ENCODE measurements at places on chromosomes 3 and 15. TPM values are rescaled to one million over a fixed set of nuclear protein-coding genes. Genes with fewer than 3 reads are reported as not detected.

GOLGA6L24 gene
- total RNA-seq, result not detected

PRR20G gene
- not detected for total RNA-seq

GRCh38 chr3:10992943-10993728 is 588 bp downstream of the SLC6A1 start:
- DNase-seq, result no peak

- DNase-seq, result no peak
These were observed 59.7 kb downstream of the LRIG1 start for GRCh38 chr3:66441129-66441528.

DNA sequence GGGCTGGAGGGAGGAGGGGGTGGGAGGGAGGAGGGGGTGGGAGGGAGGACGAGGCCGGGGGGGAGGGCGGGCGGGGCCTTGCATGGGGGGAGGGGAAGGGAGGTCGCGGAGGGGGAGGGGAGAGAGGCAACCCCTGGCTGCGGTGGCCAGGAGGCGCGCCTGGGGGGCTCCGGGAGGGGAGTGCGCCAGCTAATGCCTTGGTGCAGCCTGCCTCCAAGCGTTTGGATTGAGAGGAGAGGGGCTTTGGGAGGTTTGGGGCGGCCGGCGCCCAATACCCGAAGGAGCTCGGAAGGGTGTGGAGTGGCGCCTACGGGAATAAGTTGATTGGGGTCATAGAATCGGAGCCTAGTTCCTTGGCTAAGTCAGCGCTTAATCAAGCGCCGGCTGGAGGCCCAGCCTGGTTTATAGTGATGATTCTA is 557 bp downstream of the TFG start:
- peak; percentile 53 for DNase-seq

AADACL2 gene
- 0.18 TPM for total RNA-seq

- DNase-seq, result no peak
These were observed 31.1 kb upstream of the FGD5 start for GRCh38 chr3:14787630-14788029.

GRCh38 chr3:197331131-197331530 is 32.7 kb upstream of the DLG1 start:
- no peak for DNase-seq

ALDH1L1 gene
- 7.7 TPM for total RNA-seq

GRCh38 chr15:33083232-33084081 is 111.1 kb downstream of the FMN1 start:
- DNase-seq, result no peak

TMCO5A gene
- not detected for total RNA-seq

DNA sequence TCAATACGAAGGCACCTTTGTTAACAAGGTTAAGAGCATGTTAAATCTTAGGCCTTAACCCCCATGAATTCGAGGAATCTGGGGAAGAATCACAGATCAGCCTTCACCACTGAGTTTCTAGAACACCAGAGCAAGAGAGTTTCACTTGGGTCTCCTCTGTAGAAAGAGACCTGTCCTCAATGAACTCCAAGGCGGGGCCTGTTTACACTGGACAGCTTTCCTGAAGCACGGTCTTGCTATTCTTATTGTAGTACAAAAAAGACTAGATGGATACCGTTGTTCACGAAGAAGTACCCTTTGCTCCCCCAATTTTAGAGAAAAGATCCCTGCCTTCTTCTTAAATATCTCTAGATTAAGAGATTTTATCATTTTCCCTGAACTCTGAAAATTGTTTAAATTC is 64.9 kb downstream of the USF3 start:
- DNase-seq, result no peak

LIPH gene
- 122 TPM for total RNA-seq

GRCh38 chr3:131361464-131362421 is 19.8 kb upstream of the NUDT16 start:
- DNase-seq, result peak; percentile 94

- DNase-seq, result no peak
These were observed 64.6 kb downstream of the ZIC4 start for GRCh38 chr3:147341727-147342126.

GRCh38 chr15:88896333-88897033 is 1.1 kb upstream of the HAPLN3 start:
- no peak for DNase-seq

CNTN3 gene
- 8.4 TPM for total RNA-seq

DNA sequence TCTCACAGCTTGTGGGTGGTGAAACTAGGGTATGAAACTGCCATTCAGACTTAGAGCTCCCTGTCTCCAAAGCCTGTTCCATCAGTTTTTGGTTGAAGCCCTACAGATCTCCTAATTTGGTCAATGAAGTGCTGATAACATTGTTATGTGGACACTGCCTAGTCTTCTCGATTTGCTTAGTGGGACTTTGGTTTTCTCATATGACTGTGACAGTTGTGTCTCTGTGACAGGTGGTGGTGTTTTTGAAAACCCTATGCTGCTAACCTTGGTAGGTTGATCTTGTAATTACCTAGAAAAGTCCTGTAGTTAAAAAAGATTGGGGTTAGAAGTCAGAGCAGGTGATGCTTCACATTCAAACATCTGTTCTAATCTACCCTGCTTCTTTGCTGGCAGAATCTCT is 9.2 kb downstream of the PPM1L start:
- DNase-seq, result no peak

GUCA1C gene
- total RNA-seq, result not detected

DNA sequence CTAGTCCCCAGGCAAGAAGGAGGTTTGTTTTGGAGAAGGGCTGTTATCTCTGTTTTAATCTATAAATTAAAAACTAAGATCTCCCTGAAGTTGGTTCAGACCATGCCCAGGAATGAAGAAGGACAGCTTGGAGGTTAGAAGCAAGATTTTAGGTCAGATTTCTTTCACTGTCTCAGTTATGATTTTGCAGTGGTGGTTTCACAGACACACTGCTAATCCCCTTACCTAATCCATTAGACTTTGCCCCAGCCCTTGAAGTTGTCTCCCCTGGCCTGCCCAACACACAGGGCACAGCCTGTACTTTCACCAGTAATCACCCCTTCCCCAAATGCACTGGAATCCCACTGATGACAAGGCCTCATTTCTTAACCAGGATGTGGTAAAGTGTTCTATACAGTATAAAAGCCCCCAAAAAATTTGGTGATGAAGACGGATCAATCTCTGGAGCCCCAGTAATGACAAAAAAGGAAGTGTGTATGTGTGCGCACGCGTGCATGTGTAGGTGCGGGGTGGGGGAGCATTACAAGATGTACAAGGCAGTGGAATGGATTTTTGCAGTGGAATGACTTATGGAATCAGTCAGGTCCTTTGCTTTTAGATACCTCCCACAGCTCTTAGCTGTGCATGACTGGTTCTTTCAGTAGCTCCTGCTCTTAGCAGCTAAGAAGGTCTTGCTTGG is 73.1 kb upstream of the TERB2 start:
- no peak for DNase-seq

DNA sequence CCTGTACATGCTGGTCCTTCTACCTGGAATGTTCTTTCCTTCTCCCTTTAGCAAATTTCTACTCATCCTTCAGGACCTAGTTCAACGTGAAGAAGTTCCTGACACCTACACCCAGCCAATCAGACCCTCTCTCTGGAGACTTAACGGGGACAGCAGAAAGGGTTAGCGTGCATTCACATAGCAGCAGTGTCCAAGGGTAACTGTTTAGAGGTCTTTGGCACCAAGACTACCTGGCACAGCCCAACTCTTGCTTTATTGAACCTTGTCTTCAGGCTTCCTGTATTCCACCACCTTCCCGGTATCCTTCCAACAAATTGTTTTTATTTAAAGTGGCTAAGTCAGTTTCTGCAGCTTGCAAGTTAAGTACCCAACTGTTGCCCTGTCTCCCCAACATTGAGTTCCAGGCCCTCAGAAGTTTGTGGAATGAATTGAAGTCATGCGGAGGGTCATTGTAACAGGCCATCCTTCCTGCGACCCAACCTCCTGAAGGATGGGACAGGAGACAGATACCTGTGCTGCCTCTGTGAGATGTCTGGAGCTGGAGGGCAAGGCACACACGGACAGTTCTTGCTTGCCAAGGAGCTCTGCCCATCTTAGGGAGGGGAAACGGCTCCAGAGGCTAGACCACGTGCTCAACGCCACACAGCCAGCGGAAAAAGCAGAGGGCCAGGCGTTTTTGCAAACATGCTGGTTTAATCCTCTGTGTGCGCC is 14.4 kb upstream of the WNT7A start:
- DNase-seq, result no peak

DNAH12 gene
- total RNA-seq, result 0.17 TPM

DNA sequence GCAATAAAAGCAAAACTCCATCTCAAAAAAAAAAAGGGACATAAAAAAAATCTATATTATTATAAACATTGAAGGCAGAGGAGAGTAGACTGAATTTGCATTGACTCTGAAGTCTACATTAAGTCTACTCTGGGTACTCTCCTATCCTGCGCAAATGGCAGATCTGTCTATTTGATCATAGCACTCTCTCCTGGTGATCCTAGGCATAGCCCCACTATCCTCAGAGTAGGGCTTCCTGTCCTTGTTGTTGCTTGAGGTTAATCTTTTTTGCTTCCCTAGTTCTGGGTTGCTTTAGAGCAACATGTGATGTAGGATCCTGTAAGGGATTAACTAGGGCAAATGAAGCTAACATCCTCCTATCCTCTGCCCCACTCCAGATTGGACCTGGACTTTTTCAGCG is 82.1 kb upstream of the LRRFIP2 start:
- DNase-seq, result no peak

- no peak for DNase-seq
These were observed 74.7 kb downstream of the ZBBX start for GRCh38 chr3:167305340-167305890.

DNA sequence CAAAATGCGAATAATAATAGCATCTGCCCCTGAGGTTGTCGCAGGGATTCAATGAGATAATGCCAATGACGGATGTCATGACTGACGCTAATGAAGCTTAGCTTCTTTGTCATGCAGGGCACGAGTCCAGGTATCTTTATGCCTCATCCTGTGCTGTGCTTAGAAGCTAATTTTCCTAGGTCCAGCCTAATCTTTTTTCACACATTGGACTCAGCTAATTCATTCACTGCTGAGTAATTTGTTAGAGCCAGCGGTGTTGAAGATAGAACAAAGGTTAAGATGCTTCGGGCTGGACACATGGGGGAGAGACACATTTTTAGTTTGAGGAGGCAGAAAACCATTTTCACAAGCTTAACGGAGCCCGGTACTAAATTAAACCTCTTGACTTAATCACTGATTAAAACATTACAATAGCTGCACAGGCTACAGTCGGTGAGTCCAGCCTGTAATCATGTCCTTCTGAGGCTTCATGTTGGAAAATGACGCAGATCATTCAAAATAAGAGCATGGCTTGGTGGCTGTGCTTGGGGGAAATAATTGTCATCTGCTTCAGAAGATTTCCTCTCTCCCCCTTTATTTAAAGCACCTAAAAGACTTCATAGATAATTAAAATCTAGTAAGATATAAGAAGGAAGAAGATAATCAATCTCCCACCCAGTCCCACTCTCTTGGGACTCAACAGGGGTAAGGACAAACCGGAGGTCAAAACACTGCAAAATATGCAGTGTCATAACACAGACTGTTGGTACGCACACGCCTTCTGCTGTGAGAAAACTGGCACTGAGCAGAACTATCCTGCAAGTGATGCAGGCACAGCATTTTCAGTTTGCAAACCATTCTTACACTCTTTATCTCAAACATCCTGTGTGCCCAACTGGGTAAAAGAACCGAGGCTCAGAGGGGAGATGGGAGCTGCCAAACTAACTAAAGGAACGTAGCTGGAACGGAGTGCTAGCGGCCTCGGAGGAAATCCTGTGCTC is 3.3 kb upstream of the CCDC174 start:
- no peak for DNase-seq

PLAAT1 gene
- not detected for total RNA-seq

ILDR1 gene
- 27.7 TPM for total RNA-seq

- no peak for DNase-seq
These were observed 146.9 kb downstream of the CHST2 start for GRCh38 chr3:143266511-143266910.

DNA sequence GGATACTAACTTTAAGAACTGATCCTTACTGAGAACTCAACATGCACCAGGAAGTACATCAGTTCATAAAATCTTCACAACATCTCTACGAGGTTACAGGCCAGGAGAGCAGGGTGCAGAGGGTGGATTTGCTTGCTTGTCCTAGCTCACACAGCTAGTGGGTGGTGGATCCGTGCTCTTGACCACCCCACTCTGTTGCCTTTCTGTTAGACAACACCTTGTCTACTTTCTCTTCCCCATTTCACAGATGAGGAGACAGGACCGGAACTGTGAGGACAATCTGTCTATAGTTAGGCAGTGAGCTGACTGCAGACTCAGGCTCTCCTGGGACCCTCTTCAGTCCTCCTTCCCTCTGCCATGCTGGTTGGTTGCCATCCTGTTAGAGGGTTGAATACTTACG is 221.7 kb upstream of the TLE3 start:
- no peak for DNase-seq
